ENCODE measurements at places on chromosomes 7 and 10.

DNA sequence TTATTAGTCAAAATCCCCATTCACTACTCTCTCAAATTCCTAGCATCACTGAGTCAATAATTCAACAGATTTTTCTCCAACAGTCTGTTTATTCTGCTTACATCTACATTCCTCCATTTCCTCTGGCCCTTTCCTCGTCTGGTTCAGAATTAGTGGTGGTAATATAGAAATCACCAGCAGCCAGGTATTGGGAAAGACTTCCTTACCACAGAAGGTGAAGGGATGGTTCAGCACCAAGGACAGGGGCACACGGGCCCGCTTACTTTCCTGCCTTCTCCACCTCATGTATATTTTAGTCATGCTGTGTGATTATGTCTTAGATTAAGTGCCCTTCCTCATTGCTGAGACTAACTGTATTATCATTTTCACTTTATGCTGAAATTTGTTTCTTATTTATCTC, 70.4 kb upstream of the APBB1IP start:
- peak; percentile 44 for DNase-seq

- DNase-seq, result no peak
These were observed 119.5 kb downstream of the APBB1IP start for GRCh38 chr10:26557641-26558014.

GRCh38 chr10:78869508-78870454, 199.0 kb upstream of the ZMIZ1 start:
- DNase-seq, result no peak

DNA sequence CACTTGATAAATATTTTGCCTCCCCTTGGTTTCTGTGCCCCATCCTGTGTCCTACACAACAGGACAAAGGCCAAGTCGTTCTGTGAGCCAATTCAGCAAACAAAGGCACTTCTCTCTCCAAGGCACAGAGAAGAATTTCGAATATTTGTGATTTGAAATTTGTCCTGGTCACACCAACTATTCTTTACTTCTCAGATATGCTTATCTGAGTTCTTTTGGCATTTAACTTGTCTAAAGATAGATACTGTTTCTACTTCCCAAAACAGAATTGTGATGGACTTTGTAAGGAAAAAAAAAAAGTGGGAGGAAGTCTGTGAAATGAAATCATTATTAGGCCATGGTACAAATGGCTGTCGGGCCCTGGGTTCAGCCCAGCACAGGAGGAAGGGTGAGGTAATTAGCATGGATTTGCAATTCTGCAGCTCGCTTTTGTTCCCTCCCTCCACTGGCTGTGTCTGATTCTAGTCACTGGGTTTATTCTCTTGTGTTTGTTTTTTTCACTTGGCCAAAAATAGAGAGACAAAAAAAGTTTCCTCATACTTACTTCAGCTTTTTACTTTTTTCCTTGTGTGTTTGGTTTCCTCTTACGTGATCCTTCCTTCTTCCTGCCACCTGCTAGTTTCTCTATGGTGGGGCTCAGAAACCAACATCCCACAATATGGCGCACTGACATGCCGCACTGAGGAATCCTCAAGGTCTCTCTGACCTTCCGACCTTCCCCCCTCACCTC, 108.2 kb upstream of the MKLN1 start:
- peak; percentile 41 for DNase-seq

- DNase-seq, result no peak
These were observed 372.5 kb downstream of the SDK1 start for GRCh38 chr7:3673524-3673923.

GRCh38 chr7:6590645-6591110, 857 bp downstream of the INTS15 start:
- no peak for DNase-seq

GRCh38 chr10:129970465-129971364, 6.6 kb upstream of the EBF3 start:
- DNase-seq, result peak; percentile 79

GRCh38 chr7:50812094-50812493, 29.4 kb upstream of the GRB10 start:
- DNase-seq, result no peak

DNA sequence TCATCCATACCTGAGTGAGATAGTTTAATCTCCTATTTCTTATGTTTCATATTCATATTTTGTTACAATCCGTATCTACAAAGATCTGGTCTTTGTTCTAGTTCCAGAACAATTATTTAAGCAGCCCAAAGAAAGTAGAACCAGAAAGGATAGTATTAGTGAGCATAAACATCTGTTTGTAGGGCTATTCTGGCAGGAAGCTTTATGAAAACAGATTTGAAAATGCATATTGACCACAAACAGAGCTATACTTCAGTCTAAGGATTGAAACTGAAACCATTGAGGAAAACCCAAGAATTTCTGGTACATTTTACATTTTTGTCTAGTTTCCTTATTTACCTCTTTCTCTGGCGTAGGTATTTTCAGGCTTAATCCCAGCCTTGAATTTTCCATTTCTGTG, 28.1 kb downstream of the LRGUK start:
- no peak for DNase-seq

- no peak for DNase-seq
These were observed 110.5 kb downstream of the ADARB2 start for GRCh38 chr10:1626835-1627234.

GRCh38 chr7:43630482-43630881, 47.6 kb downstream of the STK17A start:
- DNase-seq, result no peak

DNA sequence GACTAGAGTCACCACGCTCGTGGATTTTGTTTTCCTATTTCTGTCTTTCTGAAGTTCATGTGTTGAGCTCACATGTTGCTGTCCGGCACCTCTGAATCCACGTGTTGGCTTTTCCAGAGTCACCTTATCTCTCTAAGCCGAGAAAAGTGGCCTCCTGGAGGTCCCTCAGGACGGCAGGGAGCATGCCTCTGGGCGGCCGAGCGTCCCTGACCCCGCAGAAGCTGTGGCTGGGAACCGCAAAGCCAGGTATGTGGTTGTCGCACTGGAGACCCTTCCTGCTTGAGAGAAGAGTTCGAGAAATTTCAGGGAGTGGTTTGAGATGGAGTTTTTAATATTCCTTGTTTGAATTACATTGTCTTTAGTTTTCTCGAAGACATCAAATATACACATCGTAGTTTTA, 12.6 kb downstream of the IQCE start:
- no peak for DNase-seq

DNA sequence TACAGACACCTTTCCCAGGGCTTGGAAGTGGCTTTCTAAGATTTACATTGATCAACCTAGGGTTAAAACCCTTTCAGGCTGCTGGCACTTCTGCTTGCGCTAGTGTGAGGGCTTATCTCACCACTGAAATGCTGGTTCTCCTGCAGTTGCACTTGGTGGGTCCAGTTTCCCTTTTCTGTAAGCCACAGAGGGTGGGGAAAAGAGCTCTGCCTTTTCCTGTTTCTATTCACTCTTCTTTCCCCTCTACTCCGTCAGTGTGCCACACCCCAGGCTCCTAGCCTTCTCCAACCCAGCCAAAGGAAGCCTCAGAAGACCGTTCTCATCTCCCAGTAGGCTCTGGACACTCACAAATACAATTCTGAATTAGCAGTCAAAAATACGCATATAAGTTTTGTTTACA, 19.0 kb upstream of the CAPZA2 start:
- no peak for DNase-seq

DNA sequence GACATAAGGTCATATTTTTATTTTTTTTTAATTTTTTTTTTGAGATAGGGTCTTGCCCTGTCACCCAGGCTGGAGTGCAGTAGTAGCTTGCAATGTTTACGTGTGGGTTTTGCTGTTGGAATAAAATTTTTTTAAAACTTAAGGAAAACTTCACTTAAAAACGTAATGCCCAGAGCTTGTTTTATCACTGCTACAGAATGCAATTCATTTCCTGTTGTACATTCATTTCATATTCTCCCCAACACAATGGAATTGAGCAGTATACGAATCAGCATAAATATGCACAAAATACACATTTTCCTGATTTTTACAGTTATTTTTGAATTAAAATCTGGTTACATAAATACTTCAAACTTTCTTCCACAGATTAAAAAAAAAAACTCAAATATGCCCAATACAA, 40.3 kb downstream of the RSU1 start:
- no peak for DNase-seq
